Vagina (tissue), 2 donors: ENCODE measurements at places on chromosomes 13 and 19.

DNA sequence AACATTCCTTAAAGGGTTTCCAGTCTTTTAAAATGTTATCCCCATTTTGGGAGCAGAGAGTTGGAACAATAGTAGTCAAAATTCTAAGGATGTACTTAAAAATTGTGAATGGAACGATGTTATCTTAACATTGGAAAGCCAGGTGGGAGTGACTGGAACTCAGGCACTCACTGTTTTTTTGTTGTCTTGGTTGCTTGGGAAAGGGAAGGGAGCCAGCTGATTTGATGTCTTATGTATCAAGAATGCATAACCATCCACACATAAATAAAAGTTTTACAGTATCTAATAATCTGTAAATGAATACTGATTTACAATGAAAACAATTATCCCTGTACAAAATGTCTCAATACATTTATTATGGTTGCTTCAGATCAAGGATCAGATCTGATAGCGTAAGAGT, 88.7 kb downstream of the SLC10A2 start:
- no peaks in the 10 kb centered on the region for H3K4me1 ChIP-seq
- DNase-seq = no peak
- H3K27me3 ChIP-seq = no peaks in the 10 kb centered on the region
- H3K27ac ChIP-seq = no peak overlapping the region

- no peaks in the 10 kb centered on the region for H3K27me3 ChIP-seq
- H3K4me3 ChIP-seq = no peak overlapping the region
- no peaks in the 10 kb centered on the region for H3K36me3 ChIP-seq
- DNase-seq = no peak
Measured at GRCh38 chr19:485077-485476, 11.2 kb upstream of the MADCAM1 start.

DNA sequence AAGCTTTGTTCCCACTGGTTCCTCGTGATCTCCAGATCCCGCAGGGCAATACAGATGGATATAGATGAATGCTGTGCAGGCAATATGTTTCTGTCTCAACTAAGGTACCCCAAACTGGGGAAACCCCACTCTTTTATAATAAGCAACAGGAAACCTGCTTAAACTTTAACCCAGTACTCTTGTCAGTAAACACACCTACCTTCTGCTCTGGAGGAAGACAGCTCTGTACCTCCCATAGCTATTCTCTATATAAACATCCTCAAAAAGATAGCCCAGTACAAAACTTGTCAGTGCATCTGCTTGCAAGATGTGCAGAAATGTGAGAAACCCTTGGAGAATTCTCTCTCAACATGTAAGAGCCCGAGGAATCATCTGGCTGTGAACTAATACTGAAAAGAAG, 583.6 kb downstream of the OLFM4 start:
- H3K27ac ChIP-seq = no peak overlapping the region
- no peaks in the 10 kb centered on the region for H3K36me3 ChIP-seq
- DNase-seq = no peak
- H3K4me3 ChIP-seq = no peak overlapping the region
- no peaks in the 10 kb centered on the region for H3K4me1 ChIP-seq

GRCh38 chr19:39818626-39819097, 15.3 kb downstream of the DYRK1B start:
- H3K4me1 ChIP-seq = peaks cover 3% of the 10 kb centered on the region
- no peaks in the 10 kb centered on the region for H3K36me3 ChIP-seq
- no peak overlapping the region for H3K4me3 ChIP-seq
- no peak overlapping the region for H3K27ac ChIP-seq
- no peaks in the 10 kb centered on the region for H3K27me3 ChIP-seq

GRCh38 chr19:42248270-42249148, 6.1 kb upstream of the GSK3A start:
- no peaks in the 10 kb centered on the region for H3K36me3 ChIP-seq
- no peaks in the 10 kb centered on the region for H3K27me3 ChIP-seq
- H3K4me3 ChIP-seq = no peak overlapping the region
- no peak for DNase-seq
- H3K27ac ChIP-seq = no peak overlapping the region

DNA sequence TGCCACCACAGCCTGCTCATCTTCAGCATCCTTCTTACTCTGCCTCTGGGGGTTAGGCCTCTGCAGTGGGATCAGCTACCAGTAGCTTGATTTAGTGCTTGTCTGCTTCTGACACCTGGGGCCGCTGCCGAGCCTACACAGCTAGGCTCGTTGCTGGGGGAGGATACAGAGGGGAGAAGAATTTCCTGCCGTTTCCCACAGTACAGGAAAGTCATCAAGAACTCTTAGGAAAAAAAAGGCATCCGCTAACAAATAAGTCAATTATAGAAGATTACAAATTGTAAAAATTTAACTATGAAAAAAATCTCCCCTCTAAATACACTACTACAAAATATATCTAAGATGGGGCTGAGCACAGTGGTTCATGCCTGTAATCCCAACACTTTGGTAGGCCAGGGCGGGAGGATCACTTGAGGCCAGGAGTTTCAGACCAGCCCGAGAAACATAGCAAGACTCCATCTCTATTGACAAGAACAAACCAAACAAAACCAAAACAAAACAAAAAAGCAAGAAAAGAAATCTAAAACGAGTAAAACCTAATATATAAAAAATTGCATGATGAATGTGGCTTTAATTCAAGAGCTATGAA, 26.7 kb downstream of the LATS2 start:
- H3K27ac ChIP-seq = peak overlapping the region; percentile 78
- peaks cover 70% of the 10 kb centered on the region for H3K4me1 ChIP-seq
- no peaks in the 10 kb centered on the region for H3K27me3 ChIP-seq
- no peak overlapping the region for H3K4me3 ChIP-seq
- H3K36me3 ChIP-seq = no peaks in the 10 kb centered on the region

DNA sequence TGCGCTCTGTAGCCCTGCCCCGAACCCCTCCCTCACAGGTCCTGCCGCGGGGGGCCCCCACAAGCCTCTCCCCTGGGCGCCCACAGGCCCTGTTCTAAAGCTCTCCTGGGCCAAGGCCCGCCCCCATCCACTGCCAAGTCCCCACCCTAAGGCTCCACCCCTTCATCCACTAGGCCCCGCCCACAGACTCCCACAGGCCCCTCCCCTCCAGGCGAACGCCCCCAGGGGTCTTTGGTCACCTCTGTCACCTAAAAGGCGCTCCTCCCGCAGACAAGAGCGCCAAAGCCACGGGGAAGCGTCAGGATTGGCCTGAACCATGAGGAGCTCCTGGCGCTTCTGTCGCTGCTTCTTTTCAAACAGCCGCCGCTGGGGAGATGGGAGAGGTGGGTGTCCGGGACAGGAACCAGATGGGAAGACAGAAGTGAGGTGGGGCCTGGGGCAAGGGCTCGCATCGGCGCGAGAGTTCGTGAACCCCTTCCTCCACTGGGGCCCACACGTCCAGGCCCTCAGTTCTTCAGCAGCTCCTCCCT, 2.3 kb downstream of the TULP2 start:
- DNase-seq = no peak
- peaks cover 32% of the 10 kb centered on the region for H3K4me1 ChIP-seq
- H3K4me3 ChIP-seq = peak overlapping the region; percentile 48
- no peaks in the 10 kb centered on the region for H3K27me3 ChIP-seq
- no peaks in the 10 kb centered on the region for H3K36me3 ChIP-seq

GRCh38 chr13:53601113-53601512, 572.5 kb downstream of the OLFM4 start:
- no peaks in the 10 kb centered on the region for H3K36me3 ChIP-seq
- H3K4me3 ChIP-seq = no peak overlapping the region
- no peak for DNase-seq
- H3K27me3 ChIP-seq = no peaks in the 10 kb centered on the region

- H3K27ac ChIP-seq = no peak overlapping the region
- no peak for DNase-seq
- H3K27me3 ChIP-seq = no peaks in the 10 kb centered on the region
- H3K36me3 ChIP-seq = no peaks in the 10 kb centered on the region
Measured at GRCh38 chr19:31570718-31571117, 221.5 kb upstream of the TSHZ3 start.

GRCh38 chr19:29882719-29883105, 59.3 kb upstream of the URI1 start:
- H3K36me3 ChIP-seq = no peaks in the 10 kb centered on the region
- H3K4me3 ChIP-seq = no peak overlapping the region
- no peaks in the 10 kb centered on the region for H3K4me1 ChIP-seq

GRCh38 chr19:49851456-49852259, 699 bp downstream of the PTOV1 start:
- peak overlapping the region; percentile 100 for H3K27ac ChIP-seq
- no peak for DNase-seq
- no peaks in the 10 kb centered on the region for H3K27me3 ChIP-seq
- H3K4me1 ChIP-seq = peaks cover 36% of the 10 kb centered on the region
- no peaks in the 10 kb centered on the region for H3K36me3 ChIP-seq

- H3K27me3 ChIP-seq = no peaks in the 10 kb centered on the region
- H3K4me3 ChIP-seq = no peak overlapping the region
Measured at GRCh38 chr19:55597501-55597921, 1.8 kb downstream of the FIZ1 start.

DNA sequence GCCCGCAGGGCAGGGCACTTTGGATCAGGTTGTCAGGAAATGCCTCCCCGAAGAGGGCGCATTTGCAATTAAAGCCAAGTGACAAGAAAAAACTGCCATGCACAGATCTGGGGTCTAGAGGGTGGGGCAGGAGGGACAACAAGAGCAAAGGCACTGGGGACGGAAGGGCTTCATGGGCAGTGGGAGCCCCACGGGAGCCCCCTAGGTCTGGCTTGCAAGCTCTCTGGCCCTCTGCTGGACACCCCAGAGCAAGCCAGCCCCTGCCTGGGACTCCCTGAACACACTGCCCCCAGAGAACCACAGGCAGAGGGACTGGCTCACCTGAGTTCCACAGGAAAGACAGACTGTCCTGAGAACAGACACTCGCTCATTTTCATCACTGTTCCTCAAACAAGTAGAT, 30.2 kb upstream of the C19orf12 start:
- no peak overlapping the region for H3K4me3 ChIP-seq
- no peaks in the 10 kb centered on the region for H3K27me3 ChIP-seq
- H3K4me1 ChIP-seq = no peaks in the 10 kb centered on the region
- no peak for DNase-seq
- no peak overlapping the region for H3K27ac ChIP-seq

DNA sequence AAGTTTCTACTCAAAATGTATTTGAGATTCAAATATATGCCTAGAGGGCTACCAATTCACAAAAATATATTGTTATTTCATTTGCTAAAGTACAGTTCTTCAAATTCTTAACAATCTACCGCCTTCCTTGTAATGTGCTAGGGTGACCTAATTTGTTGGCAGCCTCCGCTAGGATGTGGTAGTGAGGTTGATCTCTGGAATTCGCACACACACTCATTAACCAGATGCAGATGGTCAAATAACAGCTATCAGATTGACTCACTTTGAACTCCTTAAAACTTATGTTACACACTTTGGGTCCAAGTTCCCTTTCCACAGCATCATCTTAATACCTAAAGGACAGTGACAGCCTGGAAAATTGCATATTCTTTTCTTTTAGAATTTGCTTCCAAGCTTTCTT, 367.3 kb downstream of the DCT start:
- no peak overlapping the region for H3K27ac ChIP-seq
- no peaks in the 10 kb centered on the region for H3K36me3 ChIP-seq
- DNase-seq = no peak
- H3K4me3 ChIP-seq = no peak overlapping the region
- H3K4me1 ChIP-seq = no peaks in the 10 kb centered on the region

- peaks cover 93% of the 10 kb centered on the region for H3K36me3 ChIP-seq
- no peak for DNase-seq
- peaks cover 26% of the 10 kb centered on the region for H3K4me1 ChIP-seq
- H3K27ac ChIP-seq = no peak overlapping the region
Measured at GRCh38 chr13:48258002-48258401, 25.0 kb downstream of the ITM2B start.

GRCh38 chr19:49997709-49998108, 27.5 kb downstream of the VRK3 start:
- no peaks in the 10 kb centered on the region for H3K36me3 ChIP-seq
- no peak for DNase-seq
- no peaks in the 10 kb centered on the region for H3K27me3 ChIP-seq

- no peak overlapping the region for H3K4me3 ChIP-seq
- H3K4me1 ChIP-seq = no peaks in the 10 kb centered on the region
- H3K36me3 ChIP-seq = no peaks in the 10 kb centered on the region
- no peaks in the 10 kb centered on the region for H3K27me3 ChIP-seq
- DNase-seq = no peak
Measured at GRCh38 chr13:85411591-85411990, 387.6 kb downstream of the SLITRK6 start.

DNA sequence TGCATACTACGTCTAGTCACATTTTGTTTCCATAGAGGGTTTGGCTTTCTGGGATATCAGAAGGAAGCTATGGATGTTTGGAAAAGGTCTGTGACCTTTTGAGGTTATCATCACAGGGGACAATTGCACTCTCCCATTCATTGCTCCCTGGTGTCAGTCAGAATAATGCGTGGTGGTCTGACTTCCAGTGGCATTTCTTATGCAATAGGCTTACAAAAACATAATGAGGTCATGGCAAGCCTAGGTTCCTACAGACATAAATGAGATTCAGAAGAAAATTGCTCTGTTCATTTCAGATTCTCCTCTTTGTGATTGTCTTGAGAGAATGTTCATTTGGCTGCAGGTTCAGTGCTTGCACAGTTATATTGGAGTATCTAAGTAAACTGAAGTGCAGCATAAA, 54.6 kb downstream of the ARHGAP35 start:
- H3K36me3 ChIP-seq = no peaks in the 10 kb centered on the region
- DNase-seq = no peak
- peaks cover 54% of the 10 kb centered on the region for H3K4me1 ChIP-seq
- no peaks in the 10 kb centered on the region for H3K27me3 ChIP-seq

GRCh38 chr13:62014299-62014698, 598.6 kb upstream of the PCDH20 start:
- H3K27ac ChIP-seq = no peak overlapping the region
- DNase-seq = no peak
- no peak overlapping the region for H3K4me3 ChIP-seq
- H3K4me1 ChIP-seq = no peaks in the 10 kb centered on the region
- no peaks in the 10 kb centered on the region for H3K27me3 ChIP-seq

DNA sequence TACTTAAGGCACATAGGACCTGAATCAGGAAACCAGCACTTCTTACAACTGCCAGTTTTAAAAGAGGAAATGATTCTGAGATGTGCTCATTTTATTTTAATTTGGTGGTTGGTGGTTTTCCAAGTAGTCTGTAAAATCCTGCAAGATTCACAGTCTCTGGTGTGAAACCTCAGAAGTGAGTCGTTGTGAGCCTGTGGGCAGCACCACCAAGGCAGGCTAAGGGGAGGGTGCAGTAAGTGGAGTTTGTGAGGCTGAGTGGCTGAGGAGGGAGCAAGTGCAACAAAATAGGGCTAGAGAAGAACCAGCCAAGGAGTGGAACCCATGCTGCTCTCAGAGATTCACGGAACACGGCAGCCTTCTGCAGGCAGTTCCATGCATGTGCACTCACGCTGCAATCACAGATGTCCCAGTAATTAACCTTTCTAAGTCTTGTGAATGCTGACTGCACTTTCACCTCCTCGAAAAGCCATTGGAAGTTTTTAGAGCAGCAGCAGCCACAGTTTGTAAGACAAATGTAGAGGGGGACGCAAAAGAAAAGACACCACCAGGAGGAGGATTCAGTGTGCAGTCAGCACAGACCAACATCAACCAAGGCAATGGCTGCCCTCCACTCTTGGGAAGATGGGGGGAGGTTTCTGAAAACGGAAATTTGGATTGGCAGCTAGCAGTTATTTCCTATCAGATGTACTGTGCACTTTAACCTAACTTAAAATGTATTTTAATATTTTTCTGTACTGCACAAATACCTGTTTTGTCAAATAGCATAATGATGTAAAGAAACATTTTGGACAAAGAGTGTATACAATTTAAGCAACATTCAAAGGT, 44.9 kb downstream of the ESD start:
- no peak for DNase-seq
- no peaks in the 10 kb centered on the region for H3K4me1 ChIP-seq
- peaks cover 16% of the 10 kb centered on the region for H3K36me3 ChIP-seq
- no peak overlapping the region for H3K4me3 ChIP-seq
